ENCODE measurements at places on chromosomes 7 and 10.

GRCh38 chr7:36103837-36104561, 49.1 kb upstream of the EEPD1 start:
- no peak for DNase-seq

- no peak for DNase-seq
Observed at GRCh38 chr7:54253036-54253373, 289.2 kb upstream of the VSTM2A start.

- no peak for DNase-seq
Observed at GRCh38 chr7:31687024-31687748, at the start of gene PPP1R17. TSS of gene PPP1R17 (plus strand) at chr7:31687215. CDS start at chr7:31692442, 5,227 bp downstream.

GRCh38 chr10:119198438-119198837, 8.9 kb upstream of the GRK5 start:
- DNase-seq, result no peak

DNA sequence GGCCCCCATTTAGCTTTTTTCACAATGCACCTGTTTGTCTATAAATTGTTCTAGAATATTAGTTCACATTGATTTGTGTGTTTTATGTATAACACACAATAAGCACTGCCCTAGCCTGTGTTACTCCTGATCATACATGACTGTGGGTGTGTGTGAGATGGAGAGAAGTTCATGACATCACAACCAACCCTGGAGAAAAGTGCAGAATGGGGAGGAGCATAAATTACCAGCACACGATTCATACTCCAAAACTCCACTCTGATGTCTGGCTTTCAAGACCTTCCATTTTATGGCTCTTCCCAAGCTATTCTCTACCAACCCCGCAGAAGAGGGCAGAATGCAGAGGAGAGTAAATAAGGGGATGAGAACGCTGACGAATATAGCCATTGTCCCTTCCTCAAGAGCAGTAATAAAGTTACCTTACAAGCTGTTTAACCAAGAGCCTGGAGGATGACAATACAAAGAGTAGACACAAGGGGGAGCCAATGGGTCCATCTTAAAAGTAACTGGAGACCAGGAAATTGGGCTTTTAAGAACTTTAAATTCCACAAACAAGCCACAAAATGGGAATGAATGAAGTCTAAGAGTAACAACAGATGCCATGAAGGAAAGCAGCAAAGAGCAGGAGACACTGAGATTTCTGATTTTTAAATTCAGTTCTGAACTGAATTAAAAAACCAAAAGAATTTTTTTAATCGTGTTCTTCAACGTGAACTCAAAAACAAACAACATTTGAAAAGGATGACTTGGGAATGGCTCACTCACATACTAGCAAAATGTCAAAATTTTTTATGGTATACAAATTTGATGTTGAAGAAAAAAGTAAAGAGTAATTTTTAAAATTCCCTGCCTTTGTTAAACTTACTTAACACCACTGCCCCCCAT, 159.6 kb downstream of the PARD3 start:
- no peak for DNase-seq

DNA sequence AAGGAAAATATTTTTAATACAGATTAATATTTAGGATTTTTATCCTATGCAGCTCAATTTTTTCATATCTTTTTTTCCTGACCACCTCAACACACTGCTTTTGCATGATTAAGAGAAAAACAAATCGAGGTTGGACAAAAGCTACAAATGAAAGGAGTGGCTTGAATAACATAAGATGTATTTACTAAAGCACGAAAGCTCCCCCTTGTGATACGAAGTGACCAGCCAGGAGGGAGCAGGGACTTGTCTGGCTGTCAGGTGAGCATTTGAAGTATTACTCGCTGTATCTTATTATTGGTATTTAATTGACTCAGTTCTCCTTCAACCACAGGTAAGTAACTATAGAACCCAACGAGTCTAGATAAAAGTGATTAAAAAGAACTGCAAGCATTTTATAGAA, 265.2 kb upstream of the PHF14 start:
- DNase-seq, result no peak

DNA sequence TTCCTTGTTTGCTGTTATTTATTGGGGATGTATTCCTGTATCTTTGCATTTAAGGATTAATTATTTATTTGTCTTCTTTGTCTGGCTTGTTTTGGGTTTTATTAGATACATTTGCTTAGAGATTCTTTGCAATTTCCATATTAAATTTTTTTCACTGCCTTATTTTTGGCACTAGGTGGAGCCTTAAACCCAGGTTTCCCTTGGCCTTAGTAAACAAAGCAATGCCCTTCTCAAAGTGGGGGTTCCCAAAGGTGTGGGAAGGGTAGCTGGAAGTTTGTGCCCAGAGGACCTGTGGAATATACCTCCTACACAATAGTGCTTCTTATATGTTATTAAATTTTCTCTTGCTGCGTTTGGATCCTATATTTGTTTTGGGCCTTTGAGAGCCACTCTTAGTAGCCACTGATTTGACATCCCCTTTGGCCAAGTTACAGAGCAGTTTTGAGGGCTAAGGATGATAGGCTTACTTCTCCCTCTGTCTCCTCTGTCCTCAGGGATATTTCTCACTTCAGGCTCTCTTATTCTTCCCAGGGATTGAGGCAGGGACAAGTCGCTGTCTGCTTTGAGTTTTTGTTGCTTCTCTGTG, 162.3 kb downstream of the ITGB1 start:
- no peak for DNase-seq

DNA sequence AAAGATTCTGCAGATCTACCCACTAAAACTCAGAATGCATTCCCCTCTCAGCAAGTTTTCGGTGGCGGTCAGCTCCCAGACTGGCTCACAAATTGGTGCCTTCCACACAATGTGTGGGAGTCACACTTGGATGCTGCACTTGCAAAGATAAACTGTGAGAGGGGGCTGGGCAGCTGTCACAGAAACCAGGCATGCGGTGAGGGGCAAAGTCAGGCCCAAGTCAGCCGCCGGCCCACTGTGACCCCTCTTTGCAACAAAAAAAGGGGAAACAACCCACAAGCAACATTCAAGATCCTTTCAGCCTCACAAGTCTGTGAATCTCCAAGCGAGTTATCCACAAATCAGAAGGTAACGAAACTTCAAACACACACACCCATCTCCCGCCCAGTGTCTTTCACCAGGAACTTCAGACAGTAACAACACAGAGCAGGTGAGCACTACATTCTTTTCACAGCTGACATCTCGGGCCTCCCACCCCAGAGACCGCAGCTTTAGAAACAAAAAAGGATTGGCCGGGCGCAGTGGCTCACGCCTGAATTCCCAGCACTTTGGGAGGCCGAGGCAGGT, 32.0 kb downstream of the SNX8 start:
- no peak for DNase-seq

GRCh38 chr7:156456503-156457115, 184.0 kb upstream of the RNF32 start:
- DNase-seq, result no peak

- DNase-seq, result peak; percentile 42
Observed at GRCh38 chr7:22853674-22854157, 31.1 kb upstream of the TOMM7 start.

DNA sequence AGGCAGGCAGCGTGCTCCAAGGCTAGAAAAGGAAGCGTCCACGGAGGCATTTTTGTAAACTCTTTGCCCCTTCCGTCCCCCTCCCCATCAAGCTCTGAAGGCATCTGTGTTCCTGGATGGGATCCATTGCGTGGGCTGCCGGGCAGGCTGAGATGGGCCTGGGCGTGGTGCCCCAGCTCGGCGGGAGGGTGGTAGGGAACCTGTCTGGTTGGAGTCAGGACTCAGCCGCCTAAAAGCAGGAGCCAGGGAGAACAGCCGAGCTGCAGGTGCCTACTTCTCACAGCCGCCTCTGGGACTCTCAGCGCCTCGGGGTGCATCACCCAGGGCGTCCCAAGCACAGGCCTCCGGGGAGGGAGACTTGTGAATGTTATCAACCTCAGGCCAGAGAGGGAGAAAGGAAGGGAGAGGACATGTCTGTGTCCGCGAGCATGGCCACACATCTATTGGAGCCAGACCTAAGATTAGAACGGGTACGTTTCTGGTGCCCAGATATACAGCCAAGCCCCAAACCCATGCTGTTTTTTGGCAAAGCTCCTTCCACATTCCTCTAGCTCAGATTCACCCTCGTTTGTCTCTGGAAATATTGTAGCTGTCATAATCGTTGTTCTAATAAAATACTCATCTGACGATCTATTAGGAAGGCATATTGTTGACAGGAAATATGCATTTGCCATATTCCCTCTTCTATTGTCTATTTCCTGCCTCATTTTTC, 48.6 kb upstream of the CTBP2 start:
- no peak for DNase-seq

DNA sequence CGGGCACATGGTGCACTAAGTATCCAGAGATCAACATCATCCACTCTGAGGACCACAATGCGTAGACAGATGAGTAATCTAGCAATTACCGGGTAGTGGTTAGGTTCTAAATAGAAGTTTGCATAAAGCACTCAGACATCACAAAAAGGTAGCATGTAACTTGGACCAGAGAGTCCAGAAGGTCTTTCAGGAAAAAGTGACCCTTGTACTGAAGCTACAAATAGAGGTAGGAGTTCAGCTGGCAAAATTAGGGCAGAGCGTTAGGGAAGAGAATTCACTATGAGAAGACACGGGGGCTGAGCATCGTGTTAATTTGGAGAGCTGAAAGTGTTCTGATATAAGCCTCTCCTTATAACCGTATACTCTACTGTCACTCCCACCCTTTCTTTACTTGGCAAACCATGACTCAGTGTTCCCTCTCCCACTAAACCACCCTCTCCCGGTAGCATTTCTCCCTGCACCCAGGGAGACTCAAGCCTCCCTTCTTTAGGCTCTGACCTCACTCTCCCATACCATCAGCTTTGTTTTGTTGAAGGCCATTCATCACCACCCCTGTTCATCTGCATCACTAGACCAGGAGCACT, 222.2 kb upstream of the FZD1 start:
- no peak for DNase-seq

DNA sequence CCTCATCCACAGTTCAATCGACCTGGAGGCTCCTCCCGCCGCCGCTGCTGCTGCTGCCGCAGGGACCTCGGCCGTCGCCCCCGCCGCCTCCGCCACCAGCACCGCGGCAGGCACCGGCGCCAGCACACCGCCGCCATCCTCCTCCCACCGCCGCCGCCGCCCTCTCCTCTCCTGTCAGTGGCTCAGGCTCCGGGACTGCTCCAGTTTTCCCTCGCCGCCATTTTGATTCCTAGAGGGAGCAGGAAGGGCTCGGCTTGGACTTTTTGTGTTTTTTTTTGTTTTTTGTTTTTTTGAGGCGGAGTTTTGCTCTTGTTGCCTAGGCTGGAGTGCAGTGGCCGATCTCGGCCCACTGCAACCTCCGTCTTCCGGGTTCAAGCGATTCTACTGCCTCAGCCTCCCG, 3.0 kb upstream of the MCM10 start:
- no peak for DNase-seq

GRCh38 chr10:114491419-114491818, 87.1 kb upstream of the AFAP1L2 start:
- no peak for DNase-seq

- no peak for DNase-seq
Observed at GRCh38 chr7:102912742-102913141, at the start of gene LRRC17. TSS of gene LRRC17 (plus strand) at chr7:102913000. CDS start at chr7:102933914, 20,914 bp downstream.

- DNase-seq, result no peak
Observed at GRCh38 chr10:17154116-17154515, 24.5 kb upstream of the CUBN start.

GRCh38 chr10:33327751-33328150, 6.7 kb downstream of the NRP1 start:
- DNase-seq, result no peak

DNA sequence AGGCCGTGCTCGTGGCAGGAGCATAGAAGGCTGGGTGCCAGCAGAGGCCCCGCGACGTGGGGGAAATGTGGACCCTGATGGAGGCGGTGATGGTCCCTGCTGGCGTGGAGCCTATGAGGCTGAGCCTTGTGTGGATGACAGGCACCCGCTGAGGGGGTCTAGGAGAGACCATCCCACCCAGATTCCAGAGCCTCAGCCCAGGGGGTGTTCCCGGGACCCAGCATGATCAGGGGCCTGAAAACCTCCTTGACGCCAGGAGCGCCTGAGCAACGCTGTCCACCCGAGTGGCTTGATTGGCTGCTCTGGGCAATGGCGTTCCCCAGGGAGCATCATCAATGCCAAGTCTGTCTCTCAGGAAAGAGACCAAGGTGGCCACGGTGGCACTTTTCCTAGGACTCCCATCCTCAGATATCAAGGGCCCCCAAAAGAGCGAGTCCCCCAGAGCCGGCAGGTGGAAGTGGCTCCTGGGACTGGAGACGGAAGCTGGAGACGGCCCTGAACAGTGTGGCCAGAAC, 61.1 kb downstream of the PWWP2B start:
- DNase-seq, result no peak

DNA sequence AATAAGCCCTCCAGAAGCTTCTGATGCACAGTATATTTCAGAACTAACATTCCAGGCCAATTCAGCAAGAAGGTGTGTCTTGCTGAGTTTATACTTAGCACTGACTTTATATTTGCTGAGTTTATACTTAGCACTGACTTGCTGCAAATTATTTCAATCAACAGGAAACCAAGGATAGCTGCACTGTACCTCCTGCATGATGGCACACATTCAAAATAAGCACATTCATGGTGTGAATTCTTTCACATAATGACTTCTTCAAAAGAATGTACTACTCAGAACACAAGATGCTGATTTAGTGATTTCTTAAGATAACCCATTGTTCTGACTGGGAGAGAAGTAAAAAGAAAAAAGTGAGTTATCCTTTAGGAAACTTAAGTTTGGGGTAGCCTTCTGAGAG, 52.0 kb downstream of the JAZF1 start:
- DNase-seq, result no peak

DNA sequence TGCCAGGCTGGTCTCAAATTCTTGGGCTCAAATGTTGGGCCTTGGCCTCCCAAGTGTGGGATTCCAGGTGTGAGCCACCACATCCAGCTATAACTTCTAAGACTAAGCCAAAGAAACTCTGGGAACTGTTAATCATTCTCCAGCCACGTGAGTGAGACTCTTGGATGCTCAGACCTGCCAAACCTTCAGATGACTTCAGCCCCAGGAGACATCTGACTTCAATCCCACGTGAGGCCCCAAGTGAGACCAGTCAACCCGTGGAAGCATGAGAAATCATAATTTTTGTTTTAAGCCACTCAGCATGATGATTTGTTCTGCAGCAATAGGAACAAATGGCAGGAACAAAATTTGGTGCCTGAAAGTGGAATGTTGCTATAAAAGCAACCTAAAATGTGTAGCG, 4.3 kb upstream of the PCBD1 start:
- DNase-seq, result no peak

- no peak for DNase-seq
Observed at GRCh38 chr10:2097937-2098336, 360.6 kb upstream of the ADARB2 start.

GRCh38 chr7:84022684-84023308, 171.8 kb downstream of the SEMA3A start:
- DNase-seq, result no peak

Data from stimulated activated CD4-positive, alpha-beta T cell treated with anti-CD3 and anti-CD28 coated beads, Interleukin-2, amount 100 ng/mL, for 4 hours (primary cell).